ENCODE measurements at places on chromosomes 4 and X.

GRCh38 chr4:79255793-79256192 lies 70.1 kb downstream of the NAA11 start:
- H3K27me3 ChIP-seq = no peaks in the 10 kb centered on the region
- H3K27ac ChIP-seq = no peak overlapping the region
- no peaks in the 10 kb centered on the region for H3K36me3 ChIP-seq
- no peak for DNase-seq
- no peak overlapping the region for H3K4me3 ChIP-seq

GRCh38 chr4:34039766-34040165 lies 2204.5 kb downstream of the ARAP2 start:
- no peaks in the 10 kb centered on the region for H3K27me3 ChIP-seq
- H3K27ac ChIP-seq = no peak overlapping the region
- H3K36me3 ChIP-seq = no peaks in the 10 kb centered on the region

DNA sequence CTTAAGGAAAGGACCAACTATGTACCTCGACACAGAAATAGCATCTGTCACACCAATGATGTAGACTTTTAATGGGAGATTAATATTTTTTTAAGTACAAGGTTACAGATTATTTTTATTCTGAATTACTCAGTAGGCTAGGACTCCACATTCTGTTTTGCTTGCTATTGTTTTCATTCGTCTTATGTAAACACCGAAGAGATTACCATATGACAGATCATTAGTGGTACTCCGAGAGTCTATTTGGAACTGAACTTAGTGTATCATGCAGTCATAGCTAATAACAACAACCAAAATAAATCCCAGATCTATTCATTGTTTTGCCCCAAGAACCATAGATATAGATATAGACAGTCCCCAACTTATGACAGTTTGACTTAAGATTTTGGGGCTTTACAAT lies 139.7 kb upstream of the SPRY1 start:
- no peak for DNase-seq
- no peak overlapping the region for H3K4me3 ChIP-seq
- no peaks in the 10 kb centered on the region for H3K27me3 ChIP-seq
- H3K27ac ChIP-seq = no peak overlapping the region

DNA sequence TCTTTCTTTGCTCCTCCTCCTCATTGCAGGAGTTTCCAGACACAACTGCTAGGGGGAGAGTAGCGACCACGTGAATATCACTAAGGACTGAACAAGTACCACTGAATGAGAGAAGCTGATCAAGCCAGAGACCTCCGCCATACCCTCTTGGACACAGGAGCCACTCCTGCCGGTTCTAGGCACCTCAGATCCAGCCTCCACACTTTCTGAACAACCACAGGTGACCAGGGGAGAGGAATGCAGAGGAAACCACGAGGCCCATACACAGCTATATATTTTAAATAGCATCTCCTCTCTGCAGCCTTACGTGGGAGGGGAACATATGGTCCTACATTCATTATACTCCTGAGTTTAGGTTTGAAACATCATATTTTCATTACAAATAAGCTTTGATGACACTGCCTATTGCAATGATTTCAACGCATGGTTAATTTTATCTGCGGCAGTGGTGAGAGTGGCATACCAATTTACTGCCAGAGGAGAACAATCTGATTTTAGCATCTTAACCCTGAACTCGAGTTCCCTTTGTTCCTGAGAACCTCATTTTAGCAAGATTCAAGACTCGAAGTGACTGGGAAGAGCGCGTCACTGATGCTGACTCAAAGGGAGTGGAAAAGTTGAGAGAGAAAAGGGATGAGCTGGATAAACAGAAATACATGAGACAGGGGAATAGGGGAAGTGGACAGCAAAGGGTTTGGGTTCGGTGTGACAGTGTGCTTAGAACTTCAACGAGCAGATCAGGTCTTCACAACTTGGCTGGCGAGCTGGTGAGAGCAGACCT lies 231.7 kb upstream of the PPARGC1A start:
- H3K36me3 ChIP-seq = no peaks in the 10 kb centered on the region
- H3K27me3 ChIP-seq = no peaks in the 10 kb centered on the region
- no peak overlapping the region for H3K4me3 ChIP-seq
- DNase-seq = no peak
- H3K27ac ChIP-seq = no peak overlapping the region

DNA sequence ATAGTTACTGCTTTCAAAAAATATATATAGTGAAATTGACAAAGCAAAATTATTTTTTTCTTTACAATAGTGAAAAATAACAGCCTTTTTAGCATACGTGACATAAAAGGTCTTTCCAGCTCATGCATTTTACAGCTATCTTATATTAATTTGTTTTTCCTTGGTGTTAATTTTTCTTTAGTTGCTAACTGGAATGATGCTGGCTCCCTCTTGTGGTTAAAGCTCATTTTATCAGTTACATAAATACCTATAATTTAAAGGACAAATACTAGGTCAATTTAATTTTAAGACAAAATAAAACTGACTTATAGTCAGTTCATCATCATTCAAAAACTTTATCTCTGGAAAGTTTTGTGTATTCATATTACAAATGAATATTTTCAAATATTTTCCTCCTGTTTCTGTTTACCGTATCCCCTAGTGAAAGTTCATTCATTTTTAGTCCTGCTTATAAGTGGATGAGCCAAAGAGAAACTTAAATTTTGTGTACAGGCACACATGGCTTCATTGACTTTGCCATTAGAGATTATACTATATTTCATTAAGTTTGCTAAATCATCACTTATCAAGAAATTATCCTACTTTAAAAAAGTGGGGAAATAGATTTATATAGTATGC lies 9.9 kb upstream of the ANAPC4 start:
- H3K27ac ChIP-seq = no peak overlapping the region
- DNase-seq = peak; percentile 19
- H3K36me3 ChIP-seq = peaks cover 15% of the 10 kb centered on the region
- no peaks in the 10 kb centered on the region for H3K27me3 ChIP-seq

DNA sequence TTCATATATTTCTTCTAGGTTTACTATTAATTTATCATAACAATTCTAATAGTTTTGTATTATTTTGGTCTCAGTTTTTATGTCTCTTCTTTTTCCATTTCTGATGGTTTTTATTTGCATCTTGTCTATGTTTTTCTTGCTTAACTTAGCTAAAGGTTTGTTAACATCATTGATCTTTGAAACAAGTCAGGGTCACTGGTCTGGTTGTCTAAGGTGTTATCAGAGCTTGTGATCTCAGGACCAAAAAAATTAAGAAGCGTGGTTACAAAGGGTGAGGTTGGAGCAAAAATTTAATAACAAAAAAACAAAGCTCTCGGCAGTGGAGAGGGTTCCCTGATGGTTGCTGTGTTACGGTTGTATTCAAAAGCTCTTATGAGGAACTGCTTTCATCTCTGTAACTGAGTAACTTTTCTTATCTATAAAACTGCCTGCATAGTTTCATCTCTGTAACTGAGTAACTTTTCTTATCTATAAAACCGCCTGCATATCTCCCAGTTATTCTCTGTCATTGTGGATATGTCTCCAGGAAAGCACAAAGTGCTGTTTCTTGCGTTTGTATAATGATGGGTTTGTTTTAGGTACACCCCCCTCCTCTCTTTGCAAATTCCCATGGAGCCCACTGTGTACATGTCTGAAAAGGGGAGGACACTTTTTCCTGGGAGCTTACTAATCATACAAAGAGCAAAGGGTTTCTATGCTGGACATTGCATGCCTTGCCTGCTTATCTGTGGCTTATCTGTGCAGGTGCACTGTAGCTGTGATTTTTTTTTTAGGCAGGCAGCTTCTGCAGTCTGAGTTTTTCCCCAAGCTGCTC lies 62.4 kb upstream of the UGT2B15 start:
- DNase-seq = no peak
- H3K27ac ChIP-seq = no peak overlapping the region
- H3K36me3 ChIP-seq = no peaks in the 10 kb centered on the region

DNA sequence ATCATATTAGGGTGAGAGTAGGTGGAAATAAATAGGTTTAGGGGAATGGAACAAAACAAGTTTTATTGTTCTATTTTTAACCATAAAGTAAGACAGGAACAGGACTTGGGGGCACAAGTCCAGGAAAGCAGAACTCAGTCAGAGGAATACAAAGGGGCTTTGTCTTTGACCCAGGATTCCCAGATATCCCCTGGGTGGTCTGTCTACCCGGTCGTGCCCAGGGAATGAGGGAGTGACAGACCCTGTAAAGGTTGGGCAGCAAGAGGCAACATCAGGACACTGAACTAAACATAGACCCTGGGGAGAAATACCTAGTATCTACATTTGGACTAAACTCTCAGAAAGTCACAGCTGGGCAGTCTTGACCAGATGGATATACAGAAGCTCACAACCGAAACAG lies 50.6 kb downstream of the PTCHD1 start:
- no peak for DNase-seq
- no peak overlapping the region for H3K27ac ChIP-seq
- H3K4me3 ChIP-seq = no peak overlapping the region
- no peaks in the 10 kb centered on the region for H3K36me3 ChIP-seq
- H3K27me3 ChIP-seq = peaks cover 8% of the 10 kb centered on the region
- H3K4me1 ChIP-seq = no peaks in the 10 kb centered on the region

DNA sequence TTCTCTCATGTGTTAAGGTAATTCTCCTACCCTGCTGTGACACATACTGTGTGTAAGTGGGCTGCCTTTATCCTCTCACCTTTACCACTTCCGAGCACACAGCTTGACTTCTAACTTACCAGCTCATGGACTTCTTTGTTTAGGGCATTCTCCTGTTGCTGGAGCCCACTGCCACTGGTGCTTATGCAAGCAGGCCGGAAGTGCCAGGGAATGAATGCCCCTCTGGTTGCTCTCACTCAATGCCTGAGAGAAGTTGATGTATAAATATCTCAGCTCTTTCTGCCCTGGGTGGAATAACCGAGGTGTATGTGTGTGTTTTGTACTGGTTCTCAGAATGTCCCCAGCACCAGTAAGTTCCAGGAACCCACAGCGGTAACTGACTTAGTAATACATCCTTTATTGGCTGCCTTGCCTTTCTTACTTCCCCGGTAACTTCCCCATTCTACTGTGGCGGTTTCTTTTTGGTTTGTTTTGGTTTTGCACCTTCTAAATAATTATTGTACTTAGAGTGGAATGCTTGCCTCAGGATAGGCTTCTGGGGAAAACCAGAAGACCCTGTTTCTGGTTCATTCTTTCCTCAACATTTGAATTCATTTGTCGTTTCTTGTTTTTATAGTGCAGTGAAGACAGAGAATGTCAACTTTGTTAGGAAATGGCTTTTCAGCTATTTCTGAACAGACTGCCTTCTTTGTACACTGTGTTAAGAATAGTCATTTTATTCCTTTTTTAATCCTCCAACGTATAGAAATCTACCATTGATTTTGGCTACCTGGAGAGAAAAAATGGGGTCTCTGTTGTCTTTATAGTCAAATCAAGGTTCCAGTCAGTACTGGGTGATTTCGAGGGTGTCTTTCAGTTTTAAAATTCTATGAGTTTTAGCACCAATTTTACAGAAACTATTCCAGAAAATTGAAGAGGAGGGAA lies 45.4 kb downstream of the CXorf58 start:
- DNase-seq = no peak
- no peaks in the 10 kb centered on the region for H3K4me1 ChIP-seq
- no peak overlapping the region for H3K27ac ChIP-seq
- H3K36me3 ChIP-seq = no peaks in the 10 kb centered on the region
- H3K4me3 ChIP-seq = no peak overlapping the region

DNA sequence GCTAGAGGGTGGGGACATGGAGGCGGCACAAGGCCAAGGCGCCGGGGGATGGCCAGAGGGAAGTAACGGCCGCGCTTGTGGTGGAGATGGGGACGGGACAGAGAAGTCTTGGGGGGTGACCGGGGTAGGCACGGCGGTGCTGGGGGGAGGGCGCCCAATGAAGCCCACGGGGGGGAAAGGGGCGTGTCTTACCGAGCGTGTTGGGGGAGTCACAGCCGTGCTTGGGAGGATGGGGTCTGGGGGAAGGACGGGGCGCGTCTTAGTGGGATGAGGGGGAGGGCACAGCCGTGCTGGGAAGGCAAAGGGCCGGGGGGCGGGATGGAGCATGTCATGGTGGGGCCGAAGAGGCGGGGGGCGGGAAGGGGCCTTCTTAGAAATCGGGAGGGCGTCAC lies 952 bp downstream of the ARSD start:
- peak overlapping the region; percentile 90 for H3K27ac ChIP-seq
- peaks cover 3% of the 10 kb centered on the region for H3K36me3 ChIP-seq
- H3K4me3 ChIP-seq = peak overlapping the region; percentile 92

DNA sequence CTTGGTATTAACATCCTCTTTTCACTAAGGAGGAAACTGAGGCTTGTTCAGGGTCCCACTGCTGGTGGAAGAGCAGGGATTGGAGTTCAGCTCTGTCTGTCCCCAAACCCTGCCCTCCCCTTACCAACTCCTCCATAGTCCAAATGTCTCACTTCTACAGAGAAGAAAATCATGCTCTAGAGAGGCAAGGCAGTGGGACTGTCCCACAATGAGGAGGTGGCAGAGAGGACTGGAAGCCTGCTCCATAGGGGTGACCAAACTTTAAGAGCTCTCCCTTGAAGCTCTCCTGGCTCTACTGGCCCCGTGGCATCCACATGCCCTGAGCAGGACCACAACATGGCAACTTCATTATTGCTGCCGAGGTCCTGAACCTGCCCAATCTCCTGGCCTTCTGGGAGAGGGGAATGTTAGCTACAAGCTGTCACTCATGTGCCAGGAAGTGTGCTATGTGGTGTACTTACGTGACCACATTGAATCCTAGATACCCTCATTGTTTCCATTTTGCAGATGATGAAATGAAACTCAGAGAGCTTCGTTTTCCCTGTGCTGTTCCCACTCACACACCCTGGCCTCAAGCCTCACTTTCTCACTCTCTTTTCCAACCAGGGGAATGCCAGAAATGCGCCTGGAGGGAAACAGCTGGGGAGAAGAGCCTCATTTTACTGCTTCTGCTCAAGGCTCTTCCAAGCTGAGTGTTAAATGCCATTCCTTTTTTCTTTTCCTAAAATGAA lies 71.5 kb downstream of the ANAPC4 start:
- no peak overlapping the region for H3K4me3 ChIP-seq
- no peak for DNase-seq
- no peaks in the 10 kb centered on the region for H3K27me3 ChIP-seq
- H3K36me3 ChIP-seq = no peaks in the 10 kb centered on the region

GRCh38 chr4:11250510-11250909 lies 178.2 kb downstream of the HS3ST1 start:
- DNase-seq = no peak
- no peak overlapping the region for H3K27ac ChIP-seq
- no peaks in the 10 kb centered on the region for H3K27me3 ChIP-seq
- no peak overlapping the region for H3K4me3 ChIP-seq
- no peaks in the 10 kb centered on the region for H3K36me3 ChIP-seq

DNA sequence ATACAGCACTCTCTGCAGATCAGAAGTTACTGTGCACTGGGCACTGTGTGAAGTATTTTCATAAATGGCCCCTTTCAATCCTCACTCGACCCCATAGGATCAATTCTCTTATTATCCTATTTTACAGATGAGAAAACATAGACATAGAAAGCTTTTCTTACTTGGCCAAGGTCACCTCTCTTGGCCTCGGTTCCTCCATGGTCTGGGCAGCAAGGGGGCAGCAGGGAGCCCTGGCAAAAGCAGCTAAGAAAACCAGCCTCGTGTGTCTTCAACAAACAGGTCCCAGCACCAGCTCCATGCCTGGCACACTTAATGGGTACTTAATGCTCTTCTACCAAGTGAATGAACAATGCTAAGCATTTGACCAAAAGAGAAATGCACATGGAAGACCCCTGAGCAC lies 34.4 kb downstream of the BST1 start:
- H3K36me3 ChIP-seq = no peaks in the 10 kb centered on the region
- no peaks in the 10 kb centered on the region for H3K4me1 ChIP-seq
- no peak overlapping the region for H3K27ac ChIP-seq
- H3K4me3 ChIP-seq = no peak overlapping the region
- no peaks in the 10 kb centered on the region for H3K27me3 ChIP-seq
- DNase-seq = no peak

GRCh38 chr4:101230801-101231426 lies 116.4 kb downstream of the PPP3CA start:
- peaks cover 5% of the 10 kb centered on the region for H3K4me1 ChIP-seq
- H3K27me3 ChIP-seq = no peaks in the 10 kb centered on the region
- H3K4me3 ChIP-seq = no peak overlapping the region
- H3K27ac ChIP-seq = peak overlapping the region; percentile 46
- no peak for DNase-seq
